ENCODE measurements at places on chromosomes 16 and 17.
A peak's percentile ranks its signal among the peaks of the same experiment; 100 is the strongest.

- no peaks in the 10 kb centered on the region for H3K27me3 ChIP-seq
- DNase-seq = peak; percentile 78
- peaks cover 6% of the 10 kb centered on the region for H3K4me1 ChIP-seq
- peaks cover 3% of the 10 kb centered on the region for H3K36me3 ChIP-seq
- H3K27ac ChIP-seq = no peak overlapping the region
Observed at GRCh38 chr16:12162151-12162985, 185.8 kb downstream of the SNX29 start.

DNA sequence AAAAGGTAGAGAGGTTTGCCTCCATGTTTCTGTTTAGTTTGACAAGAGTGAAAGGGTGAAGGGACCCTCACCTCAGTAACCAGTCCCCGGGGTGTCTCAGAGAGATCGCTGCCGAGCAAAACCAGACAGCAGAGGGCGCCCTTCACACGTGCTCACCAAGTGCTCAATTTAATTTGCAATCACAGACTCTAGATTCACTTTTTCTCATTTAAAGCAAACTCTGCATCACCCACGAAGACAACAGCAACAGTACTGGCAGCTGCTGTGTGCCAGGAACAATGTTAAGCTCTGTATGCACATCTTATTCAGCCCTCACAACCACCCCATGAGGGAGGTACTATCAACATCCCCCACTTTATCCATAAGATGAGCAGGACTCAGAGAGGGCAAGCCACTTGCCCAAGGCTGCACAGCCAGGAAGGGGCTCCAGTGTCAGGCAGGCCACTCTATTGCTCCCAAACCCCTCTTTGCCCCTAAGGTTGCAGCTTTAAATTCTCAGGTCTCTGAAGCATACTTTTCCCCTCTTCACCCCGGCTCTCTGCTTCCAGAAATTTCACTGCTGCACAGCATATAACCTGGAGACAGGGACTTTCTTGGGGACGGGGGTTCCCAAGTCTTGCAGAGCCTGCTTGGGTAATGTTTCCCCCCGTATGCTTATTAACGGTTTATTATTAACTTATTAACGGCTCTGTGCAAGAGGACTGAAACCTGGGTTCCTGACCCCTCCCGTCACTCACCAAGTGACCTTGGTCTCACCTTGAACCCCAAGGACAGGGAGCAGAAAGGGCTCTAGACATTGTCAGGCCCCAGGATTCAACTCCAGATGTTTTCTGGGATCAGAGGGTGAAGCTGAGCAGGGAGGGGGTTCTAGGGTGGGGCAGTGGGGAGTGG is 70.9 kb downstream of the CNGB1 start:
- no peak overlapping the region for H3K4me3 ChIP-seq
- peaks cover 7% of the 10 kb centered on the region for H3K4me1 ChIP-seq
- no peaks in the 10 kb centered on the region for H3K36me3 ChIP-seq

DNA sequence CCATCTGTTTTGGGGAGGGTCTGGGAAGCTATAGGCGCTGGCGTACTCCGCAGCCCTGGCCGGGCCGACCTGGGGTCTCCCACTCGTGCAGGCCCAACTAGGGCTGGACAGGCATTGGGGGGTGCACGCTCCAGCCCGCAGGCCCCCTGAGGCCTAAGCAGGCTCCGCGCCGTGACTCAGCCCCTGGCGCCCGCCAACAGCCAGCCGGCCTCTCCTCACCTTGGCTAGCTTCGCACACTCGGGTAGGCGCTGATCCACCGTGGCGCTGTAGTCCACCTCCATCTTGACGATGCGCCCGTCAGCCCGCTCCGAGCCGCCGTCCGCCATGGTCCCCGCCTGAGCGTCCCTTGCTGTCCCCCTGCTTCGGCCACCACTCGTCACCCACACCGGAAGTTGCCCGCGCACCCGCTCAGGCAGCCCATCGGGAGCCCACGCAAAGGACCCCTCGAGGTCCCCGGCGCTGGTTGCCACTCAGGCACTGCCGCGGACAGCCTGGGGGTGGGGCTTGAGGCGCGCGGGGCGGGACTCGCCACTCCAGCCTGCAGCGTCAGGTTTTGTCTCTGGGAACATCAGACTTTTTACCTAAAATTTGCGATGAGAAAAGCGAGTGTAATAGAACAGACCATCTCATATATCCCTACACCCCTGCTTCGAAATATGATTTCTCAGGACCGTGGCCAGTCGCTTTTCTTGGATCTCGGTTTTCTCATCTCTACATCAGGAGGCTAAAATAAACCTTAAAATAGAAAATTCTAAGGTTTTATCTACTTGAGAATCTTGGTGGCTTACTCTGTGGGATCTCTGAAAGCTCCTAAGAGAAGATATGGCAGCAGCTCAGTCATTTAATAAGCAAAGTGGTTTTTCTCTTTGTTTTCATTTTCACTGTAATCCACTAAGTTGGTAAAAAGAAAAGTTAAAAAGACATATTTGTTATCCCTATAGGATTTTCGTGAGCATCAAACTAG is at the start of gene PSMD12:
TSS of gene PSMD12 (minus strand) at position 385 of the 965 bp plus-strand sequence. CDS start at position 327, 58 bp downstream.
- no peaks in the 10 kb centered on the region for H3K27me3 ChIP-seq
- peak within 1 kb of the TSS; percentile 99 for H3K4me3 ChIP-seq
- peaks cover 7% of the 10 kb centered on the region for H3K4me1 ChIP-seq
- H3K36me3 ChIP-seq = peaks cover 12% of the 10 kb centered on the region
- peak within 1 kb of the TSS; percentile 71 for H3K27ac ChIP-seq

DNA sequence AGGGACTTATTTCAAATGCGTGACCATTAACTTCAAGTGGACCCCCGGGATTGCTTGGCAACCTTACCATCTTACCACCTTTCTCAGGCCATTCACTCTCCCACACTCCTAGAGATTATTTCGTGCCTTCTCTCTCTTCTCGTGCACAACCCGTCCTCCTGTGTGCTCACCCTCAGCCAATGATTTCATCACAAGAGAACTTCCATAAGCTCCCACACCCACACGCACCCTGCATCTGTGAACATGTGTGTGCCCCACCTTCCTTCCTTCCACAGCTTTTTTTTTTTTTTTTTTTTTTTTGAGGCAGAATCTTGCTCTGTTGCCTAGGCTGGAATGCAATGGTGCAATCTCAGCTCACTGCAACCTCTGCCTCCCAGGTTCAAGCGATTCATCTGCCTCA is 27.4 kb upstream of the CDH3 start:
- no peaks in the 10 kb centered on the region for H3K4me1 ChIP-seq
- H3K4me3 ChIP-seq = no peak overlapping the region
- H3K36me3 ChIP-seq = no peaks in the 10 kb centered on the region
- H3K27ac ChIP-seq = no peak overlapping the region
- H3K27me3 ChIP-seq = peaks cover 9% of the 10 kb centered on the region

DNA sequence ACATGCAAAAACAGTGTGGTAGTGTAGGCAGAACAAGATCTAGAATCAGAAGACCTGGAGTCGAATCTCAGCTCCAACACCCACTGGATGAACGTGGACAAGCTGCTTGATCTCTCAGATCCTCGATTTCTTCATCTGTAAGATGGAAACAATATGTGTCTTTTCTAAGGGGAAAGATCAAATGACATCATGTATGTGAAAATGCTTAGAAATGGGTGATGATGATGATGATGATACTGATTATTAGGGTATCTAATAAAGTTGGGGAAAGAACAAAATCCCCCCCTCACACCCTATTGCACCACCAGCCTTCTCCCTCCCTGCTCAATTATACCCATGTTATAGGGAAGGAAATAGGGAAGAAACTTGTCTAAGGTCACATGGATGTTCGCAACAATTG is 10.9 kb downstream of the DYNLL2 start:
- H3K4me3 ChIP-seq = no peak overlapping the region
- H3K27ac ChIP-seq = no peak overlapping the region
- H3K27me3 ChIP-seq = no peaks in the 10 kb centered on the region
- peaks cover 68% of the 10 kb centered on the region for H3K36me3 ChIP-seq
- no peak for DNase-seq

- H3K27me3 ChIP-seq = no peaks in the 10 kb centered on the region
- peaks cover 24% of the 10 kb centered on the region for H3K4me1 ChIP-seq
- H3K4me3 ChIP-seq = no peak overlapping the region
- H3K36me3 ChIP-seq = no peaks in the 10 kb centered on the region
- H3K27ac ChIP-seq = no peak overlapping the region
Observed at GRCh38 chr16:46748775-46749705, 896 bp upstream of the MYLK3 start.

DNA sequence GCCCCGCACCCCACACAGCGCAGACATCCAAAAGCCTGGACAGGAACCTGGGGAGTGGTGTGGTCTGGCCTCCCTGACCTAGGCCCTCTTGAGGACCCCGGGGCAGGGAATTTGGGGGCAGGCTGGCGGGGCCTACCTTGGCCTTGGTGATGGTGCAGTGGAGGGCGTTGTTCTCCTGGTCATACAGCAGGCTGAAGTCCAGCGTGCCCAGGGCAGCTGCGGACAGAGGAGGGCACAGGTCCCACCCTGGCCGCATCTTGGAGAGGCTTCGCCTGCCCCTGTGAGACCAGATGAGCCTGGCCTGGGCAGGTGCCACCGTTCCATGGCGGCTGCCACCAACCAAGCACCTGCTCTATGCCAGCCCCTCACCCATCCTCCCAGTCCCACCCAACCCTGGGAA is 9.0 kb downstream of the DOC2B start:
- no peak overlapping the region for H3K4me3 ChIP-seq
- H3K27me3 ChIP-seq = peaks cover 37% of the 10 kb centered on the region
- no peak overlapping the region for H3K27ac ChIP-seq

DNA sequence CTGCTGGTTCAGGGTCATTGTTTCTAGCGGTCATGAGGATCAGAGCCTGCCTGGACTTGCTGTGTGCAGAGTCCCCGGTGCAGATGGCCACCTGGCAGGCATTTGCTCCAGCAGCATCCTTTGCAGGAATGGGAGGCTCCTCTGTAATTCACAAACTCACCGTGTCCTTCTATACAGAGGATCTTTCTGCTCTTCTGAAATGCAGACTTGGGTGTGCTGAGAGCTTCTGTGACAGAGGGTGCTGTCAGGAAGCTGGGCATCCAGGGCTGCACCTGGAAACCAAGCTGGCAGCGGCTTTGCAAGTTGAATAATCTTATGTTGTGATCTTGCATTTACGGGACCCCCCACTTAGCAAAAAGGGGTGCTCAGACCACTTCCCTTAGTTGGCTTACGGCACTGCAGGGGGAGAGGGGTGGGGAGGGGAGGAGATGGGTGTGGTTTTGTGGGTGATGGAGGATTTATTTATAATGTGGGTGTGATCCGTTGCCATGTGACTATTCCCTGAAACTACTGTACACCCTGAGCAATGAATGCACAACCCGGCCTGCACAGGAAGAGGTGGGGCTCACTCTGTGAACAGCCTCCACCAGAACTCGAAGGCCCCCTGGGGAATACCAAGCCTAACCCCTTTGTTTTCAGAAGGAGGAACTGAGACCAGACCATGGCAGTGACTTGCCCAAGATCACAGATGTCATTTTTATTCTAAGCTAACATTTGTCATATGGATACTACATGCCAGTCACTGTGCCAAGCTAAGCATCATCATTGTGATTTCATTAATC is 178.3 kb downstream of the PRKCB start:
- no peak overlapping the region for H3K4me3 ChIP-seq
- no peak for DNase-seq
- H3K27ac ChIP-seq = no peak overlapping the region
- peaks cover 19% of the 10 kb centered on the region for H3K27me3 ChIP-seq
- no peaks in the 10 kb centered on the region for H3K36me3 ChIP-seq
- H3K4me1 ChIP-seq = no peaks in the 10 kb centered on the region

- peak; percentile 61 for DNase-seq
- H3K36me3 ChIP-seq = no peaks in the 10 kb centered on the region
- H3K4me1 ChIP-seq = peaks cover 62% of the 10 kb centered on the region
- H3K27me3 ChIP-seq = no peaks in the 10 kb centered on the region
- H3K27ac ChIP-seq = no peak overlapping the region
Observed at GRCh38 chr16:85613604-85614337, 649 bp downstream of the GSE1 start.

DNA sequence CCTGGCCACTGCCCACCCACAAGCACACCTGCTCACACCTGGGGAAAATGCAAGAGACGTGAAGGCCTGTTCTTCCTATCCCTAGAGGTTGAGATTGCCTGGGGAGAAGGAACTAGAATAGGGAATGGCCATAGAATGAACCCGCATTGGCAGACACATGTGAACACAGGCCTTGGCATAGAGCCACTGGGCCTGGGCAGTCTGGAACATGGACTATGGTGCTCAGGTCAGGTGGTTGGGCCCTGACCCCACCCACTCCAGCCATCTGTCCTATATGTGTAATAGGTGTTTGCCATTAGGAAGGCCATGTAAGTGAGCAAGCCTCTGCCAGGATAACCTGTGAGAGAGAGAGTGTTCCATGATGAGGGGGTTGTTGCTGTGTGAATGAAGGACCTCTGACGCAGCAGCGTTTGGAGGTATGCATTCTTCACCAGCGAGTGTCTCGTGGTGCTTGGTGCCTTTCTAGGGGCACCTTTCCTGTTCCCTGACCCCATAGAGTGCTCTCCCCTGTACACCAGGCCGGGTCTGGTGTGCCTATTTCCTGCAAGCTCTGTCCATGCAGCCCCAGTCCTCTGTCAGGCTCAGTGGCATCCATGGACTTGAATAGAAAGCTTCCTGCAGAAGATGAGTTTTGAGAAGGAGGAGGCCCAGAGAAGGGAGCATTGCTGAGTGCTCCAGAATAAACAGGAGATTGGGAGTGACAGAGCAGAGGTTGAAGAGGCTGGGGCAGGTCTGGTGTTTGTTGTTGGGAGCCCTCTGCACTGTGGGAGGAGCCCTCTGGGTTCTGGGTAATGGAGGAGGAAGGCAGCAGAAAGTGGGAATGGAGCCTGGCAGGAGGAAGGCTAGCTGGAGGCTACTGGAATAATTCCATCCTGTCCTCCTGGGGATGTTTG is 15.6 kb downstream of the CTRL start:
- peaks cover 22% of the 10 kb centered on the region for H3K36me3 ChIP-seq
- H3K27me3 ChIP-seq = no peaks in the 10 kb centered on the region
- DNase-seq = no peak
- H3K4me3 ChIP-seq = no peak overlapping the region
- no peak overlapping the region for H3K27ac ChIP-seq

GRCh38 chr16:84641643-84642358 is 6.5 kb upstream of the KLHL36 start:
- no peak for DNase-seq
- H3K27ac ChIP-seq = peak overlapping the region; percentile 56
- no peak overlapping the region for H3K4me3 ChIP-seq
- peaks cover 30% of the 10 kb centered on the region for H3K4me1 ChIP-seq

GRCh38 chr16:57603115-57604024 is 25.1 kb upstream of the ADGRG1 start:
- no peak overlapping the region for H3K27ac ChIP-seq
- H3K36me3 ChIP-seq = no peaks in the 10 kb centered on the region
- no peak overlapping the region for H3K4me3 ChIP-seq

GRCh38 chr17:45948498-45948880 is 50.6 kb upstream of the STH start:
- H3K4me3 ChIP-seq = peak overlapping the region; percentile 48
- no peak overlapping the region for H3K27ac ChIP-seq
- H3K4me1 ChIP-seq = peaks cover 3% of the 10 kb centered on the region
- peaks cover 46% of the 10 kb centered on the region for H3K27me3 ChIP-seq

GRCh38 chr17:9647014-9647413 is 1.7 kb downstream of the USP43 start:
- H3K27me3 ChIP-seq = peaks cover 32% of the 10 kb centered on the region
- peak; percentile 4 for DNase-seq
- no peaks in the 10 kb centered on the region for H3K36me3 ChIP-seq
- H3K27ac ChIP-seq = no peak overlapping the region

DNA sequence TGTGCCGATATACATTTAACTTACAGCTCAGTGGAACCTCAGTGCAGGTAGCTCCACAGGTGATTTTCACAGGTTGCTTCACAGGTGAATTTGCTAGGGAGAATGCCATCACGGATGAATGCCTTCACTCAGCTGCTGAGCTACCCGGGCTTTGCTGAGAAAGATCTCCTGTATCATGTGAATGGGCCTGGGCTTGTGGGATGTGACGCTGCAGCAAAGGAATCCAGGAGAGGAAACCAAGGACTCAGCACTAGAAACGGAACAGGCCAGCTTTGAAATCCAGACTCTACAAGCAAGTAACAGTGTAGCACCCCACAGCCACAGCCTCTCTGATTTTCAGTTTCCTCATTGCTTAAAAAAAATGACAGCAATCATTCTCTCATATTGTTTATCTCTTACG is 271.4 kb upstream of the MAF start:
- no peak overlapping the region for H3K4me3 ChIP-seq
- no peak for DNase-seq
- H3K4me1 ChIP-seq = no peaks in the 10 kb centered on the region
- no peak overlapping the region for H3K27ac ChIP-seq

Data from mesenchymal stem cell (in vitro differentiated cells and primary cell).